ENCODE measurements at places on chromosomes 7 and 10.

- no peak for DNase-seq
Observed at GRCh38 chr7:28125431-28126409, 54.9 kb downstream of the JAZF1 start.

- DNase-seq = peak; percentile 54
Observed at GRCh38 chr10:100986952-100987684, at the start of the genes MRPL43 and TWNK. Gene MRPL43 (minus strand): TSS chr10:100987497. CDS start chr10:100987443, 54 bp downstream. Gene TWNK (plus strand): TSS chr10:100987543. CDS start chr10:100988211, 668 bp downstream.

DNA sequence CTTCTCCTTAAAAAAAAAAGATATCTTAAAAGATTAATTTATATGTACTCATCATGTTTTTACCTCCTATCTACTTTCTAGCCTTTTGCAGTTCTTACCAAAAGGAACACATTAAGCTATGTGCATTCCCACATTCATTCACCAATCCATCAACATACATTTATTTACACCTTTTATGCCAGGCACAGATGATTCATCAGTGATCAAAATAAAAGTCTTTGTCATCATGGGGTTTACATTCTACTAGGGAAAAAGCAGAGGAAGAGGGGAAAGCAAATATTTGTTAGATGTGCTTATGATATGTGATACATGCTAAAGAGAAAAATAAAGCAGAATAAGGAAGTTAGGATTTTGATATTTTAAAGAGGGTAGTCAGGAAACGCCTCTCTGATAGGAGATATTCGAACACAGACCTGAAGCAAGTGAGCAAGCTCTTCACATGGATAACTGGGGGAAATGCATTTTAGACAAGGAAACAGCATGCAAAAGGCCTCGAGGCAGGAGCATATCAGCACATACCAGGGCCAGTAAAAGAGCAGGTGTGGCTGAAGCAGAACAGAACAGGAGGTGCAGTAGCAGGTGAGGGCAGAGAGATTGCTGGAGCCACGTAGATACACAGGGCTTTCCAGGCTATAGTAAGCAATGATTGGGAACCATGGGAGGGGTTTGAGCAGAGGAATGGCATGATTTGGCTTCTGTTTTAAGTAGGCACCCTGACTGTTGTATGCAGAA is 67.4 kb downstream of the REEP3 start:
- no peak for DNase-seq

GRCh38 chr7:124655990-124656389 is 109.6 kb downstream of the GPR37 start:
- DNase-seq = no peak

DNA sequence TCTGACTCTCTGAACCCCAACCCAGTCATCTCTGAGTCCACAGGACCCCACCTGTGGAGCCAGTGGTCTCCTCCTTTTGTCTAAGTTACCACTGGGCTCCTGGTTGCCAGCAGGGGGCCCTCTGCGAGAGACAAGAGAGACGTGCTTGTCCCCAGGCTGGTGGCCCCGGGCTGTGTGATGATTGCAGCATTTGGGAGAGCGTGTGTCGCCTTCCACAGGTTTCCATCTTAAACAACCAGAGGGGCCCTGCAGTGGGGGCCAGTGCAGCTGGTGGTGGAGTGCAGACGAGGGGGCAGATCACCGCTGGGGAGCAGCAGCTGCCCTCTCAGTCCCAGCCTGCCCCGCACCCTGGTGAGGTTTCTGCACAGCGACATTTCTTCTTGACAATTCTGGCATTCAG is 122.4 kb upstream of the PPP2R2D start:
- no peak for DNase-seq

- no peak for DNase-seq
Observed at GRCh38 chr10:92681306-92681834, 8.4 kb upstream of the HHEX start.

DNA sequence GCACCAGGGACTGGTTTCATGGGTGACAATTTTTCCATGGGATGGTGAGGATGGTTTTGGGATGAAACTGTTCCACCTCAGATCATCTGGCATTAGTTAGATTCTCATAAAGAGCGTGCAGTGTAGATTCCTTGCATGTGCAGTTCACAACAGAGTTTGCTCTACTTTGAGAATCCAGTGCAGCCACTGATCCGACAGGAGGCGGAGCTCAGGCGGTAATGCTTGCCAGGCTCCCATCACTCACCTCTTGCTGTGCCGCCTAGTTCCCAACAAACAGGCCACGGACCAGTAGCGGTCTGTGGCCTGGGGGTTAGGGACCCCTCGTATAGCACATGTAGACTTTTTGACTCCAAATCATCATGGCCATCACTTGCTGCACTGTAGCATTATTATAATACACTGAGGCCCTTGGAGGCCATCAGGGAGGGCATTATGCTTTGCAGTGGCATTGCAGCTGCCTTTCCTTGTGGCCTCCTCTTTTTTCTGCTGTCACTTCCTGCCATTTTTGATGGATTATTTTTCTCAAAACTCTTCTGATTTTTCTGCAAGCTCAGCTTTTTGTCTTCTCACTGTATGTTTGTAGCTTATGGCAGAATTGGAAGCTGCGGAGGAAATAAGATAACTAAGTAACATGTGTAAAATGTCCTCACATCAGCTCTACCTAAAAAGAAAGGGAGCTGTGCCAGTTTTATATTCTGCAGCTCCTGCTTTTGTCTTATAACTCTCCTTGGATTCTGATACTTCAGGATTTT is 18.5 kb downstream of the CSGALNACT2 start:
- DNase-seq = no peak

- DNase-seq = no peak
Observed at GRCh38 chr10:104259456-104259855, 4.8 kb downstream of the GSTO1 start.

DNA sequence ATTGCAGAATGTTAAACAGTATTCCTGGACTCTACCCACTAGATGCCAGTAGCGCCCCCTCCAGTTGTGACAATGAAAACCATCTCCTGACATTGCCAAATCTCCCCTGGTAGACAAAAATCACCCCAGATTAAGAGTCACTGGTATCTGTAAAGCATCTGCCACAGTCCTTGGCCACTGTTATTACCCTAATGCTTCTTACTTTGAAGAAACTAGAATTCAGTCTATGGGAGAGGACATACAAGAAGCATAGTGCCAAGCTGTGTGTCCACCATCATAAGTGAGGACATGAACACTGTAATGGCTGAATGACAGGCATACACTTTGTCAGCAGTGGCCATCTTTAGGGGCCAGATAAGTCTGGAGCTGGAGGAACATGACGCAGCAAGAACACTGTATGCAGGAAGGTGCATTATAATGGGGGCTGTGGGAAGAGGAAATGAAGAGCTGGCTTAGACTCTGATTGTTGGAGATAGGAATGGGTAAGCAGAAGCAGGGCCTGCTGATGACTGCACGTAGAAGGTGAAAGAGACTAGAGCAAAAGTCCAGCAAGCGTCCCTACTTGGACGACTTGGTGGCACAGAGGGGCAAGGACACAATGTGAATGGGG is 32.5 kb downstream of the CBX3 start:
- DNase-seq = no peak

- peak; percentile 48 for DNase-seq
Observed at GRCh38 chr7:137909042-137909441, 62.3 kb upstream of the DGKI start.

DNA sequence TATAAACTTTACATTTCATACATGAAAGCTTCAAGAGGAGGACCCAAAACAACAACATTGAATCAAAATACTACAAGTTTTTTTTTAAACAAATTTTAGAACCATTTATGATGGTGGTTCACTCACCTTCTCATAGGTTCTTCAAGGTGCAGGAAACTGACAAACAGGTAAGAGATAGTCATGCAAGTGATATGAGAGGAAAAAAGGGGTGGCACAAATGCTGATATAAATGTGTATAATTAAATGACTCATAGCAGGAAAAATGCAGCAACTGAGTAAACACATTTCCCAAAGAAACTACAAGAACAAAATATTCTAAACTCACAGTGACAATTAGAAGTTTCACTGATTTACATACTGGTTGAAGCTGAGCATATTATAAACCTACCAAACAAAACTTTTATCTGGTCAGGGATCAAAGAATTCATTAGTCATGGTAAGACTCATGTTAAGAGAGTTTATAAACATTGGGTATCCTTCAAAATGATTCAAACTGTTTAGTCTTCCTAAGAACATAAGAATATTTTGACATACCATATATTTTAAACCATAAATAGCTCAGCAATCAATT is 14.1 kb downstream of the ZWINT start:
- DNase-seq = no peak

DNA sequence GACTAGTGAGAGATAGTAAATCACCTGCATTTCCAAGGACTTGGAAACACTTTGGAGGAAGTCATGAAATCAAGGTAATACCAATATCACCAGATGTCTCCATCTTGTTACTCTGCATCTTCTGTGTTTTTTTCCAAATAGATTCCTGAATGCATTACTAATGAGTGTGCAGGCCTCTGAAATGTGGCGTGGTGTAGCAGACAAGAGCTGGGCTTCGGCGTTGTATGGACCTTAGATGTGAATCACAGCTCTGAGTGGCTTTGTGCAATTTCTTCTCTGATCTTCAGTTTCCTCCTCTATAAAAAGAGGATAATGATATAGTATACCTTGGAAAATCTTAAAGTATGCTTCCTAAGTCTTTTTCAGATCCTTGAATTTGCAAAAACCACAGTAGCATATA is 9.6 kb upstream of the MYPN start:
- DNase-seq = no peak

DNA sequence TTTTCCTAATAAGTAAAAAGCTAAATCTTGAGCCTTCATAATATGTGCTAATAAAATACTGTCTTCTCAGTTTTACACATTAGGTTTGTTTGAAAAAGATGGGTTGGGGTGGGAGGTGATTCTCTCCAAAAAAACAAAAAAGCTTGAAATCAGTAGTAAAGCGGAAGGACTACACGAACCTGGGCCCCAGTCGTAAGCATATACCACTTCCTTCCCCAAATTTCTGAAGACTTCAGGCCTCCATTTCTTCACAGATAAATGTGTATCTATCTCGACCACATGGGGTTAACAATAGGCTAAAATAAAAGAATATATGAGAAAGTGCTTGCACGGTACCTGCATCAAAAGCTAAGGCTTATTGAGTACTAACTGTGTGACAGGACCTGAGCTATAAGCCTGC is 51.6 kb upstream of the PAX2 start:
- no peak for DNase-seq

DNA sequence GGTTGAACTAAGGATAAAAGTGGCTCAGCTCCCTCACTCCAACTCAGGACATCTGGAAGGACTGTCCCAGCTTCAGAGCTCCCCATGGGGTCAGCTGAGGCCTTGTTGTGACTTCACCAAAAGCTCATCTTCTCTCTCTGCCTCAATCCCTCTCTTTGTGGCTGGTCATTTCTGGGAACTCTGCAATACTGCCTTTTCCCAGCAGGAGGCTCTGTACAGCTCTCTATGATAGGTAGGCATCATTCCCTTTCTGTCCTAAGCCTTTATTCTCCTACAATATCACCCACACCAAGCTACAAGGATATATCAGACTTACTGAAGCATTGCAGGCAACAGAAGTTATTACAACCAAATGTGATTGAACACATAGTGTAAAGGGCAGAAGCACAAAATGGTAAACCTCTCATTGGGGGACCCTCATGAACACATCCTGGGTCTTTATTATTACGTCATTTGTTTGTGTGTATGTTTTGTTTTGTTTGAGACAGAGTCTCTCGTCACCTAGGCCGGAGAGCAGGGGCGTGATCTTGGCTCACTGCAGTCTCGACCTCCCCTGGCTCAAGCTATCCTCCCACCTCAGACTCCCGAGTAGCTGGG is 36.7 kb upstream of the PRPS1L1 start:
- no peak for DNase-seq

DNA sequence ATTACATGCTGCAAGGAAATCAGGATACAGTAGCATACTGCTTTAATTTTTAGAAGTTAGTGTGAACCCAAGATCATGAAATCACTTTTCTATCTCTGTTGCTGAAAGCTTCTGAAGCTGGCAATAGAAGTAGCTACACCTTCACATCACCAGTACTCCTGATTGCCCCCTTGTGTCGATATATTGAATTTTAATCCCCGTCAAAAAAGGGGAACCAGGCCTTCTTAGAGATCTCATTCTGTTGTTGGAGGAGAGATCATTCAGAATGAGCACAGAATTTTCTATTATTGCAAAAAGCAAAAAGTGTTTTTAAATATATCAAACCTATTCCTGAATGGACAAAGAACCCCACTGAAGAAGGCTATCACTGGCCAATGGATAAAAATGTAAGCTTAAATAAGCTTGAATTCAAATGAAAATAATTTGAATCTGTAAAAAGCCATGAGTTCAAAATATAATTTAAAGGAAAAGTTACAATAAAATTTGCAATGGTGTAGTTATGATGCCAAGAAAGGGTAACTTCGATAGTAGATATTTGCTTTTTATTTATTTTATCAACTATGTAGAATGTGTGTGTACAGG is 39.7 kb upstream of the TEX47 start:
- DNase-seq = no peak

DNA sequence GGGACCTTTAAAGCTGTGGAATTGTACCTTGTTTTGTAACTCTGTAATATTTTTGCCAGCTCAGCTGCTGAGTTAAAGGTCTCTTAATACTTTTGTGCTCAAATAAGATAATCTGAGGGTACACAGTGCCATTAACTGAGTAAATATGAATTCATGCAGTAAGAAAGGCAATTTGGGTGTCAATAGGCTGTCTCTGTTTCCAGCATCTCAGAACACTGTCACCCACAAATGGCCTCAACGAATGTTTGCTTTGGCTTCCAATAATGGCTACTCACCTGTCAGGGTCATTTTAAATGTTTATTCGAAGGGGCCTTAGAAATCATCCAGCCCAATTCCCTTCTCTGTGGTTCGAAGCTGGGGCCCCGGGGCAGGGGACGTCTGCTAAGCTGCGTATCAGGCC is 225.4 kb downstream of the ZMYND11 start:
- no peak for DNase-seq

GRCh38 chr7:77797734-77798393 is 370 bp downstream of the TMEM60 start:
- DNase-seq = peak; percentile 52

DNA sequence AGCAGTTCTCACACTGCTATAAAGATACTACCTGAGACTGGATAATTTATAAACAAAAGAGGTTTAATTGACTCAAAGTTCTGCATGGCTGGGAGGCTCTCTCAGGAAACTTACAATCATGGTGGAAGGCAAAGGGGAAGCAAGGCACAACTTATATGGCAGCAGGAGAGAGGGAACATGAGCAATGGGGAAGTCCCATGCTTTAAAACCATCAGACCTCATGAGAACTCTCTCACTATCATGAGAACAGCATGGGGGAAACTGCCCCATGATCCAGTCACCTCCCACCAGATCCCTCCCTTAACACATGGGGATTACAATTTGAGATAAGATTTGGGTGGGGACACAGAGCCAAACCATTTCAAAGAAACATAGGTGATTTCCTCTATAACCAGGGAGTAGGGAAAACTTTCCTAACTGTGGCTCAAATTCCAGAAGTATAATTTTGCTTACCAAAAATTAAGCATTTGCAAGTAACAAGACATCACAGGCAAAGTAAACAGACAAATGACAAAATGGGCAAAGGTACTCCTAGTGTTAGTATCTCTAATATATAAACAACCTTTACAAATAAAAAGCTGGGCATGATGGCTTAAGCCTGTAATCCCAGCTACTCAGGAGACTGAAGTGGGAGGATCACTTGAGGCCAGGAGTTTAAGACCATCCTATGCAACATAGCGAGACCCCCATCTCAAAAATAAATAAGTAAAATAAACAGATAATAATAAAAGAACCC is 88.0 kb downstream of the KBTBD2 start:
- no peak for DNase-seq
